Progenitor cell of endocrine pancreas (in vitro differentiated cells): ENCODE measurements at places on chromosomes 6 and 20. TPM values are rescaled to one million over a fixed set of nuclear protein-coding genes. Genes with fewer than 3 reads are reported as not detected.
A peak's percentile ranks its signal among the peaks of the same experiment; 100 is the strongest.

The CFAP206 gene
- 1.2 and 1.5 TPM in 2 replicates for total RNA-seq

DNA sequence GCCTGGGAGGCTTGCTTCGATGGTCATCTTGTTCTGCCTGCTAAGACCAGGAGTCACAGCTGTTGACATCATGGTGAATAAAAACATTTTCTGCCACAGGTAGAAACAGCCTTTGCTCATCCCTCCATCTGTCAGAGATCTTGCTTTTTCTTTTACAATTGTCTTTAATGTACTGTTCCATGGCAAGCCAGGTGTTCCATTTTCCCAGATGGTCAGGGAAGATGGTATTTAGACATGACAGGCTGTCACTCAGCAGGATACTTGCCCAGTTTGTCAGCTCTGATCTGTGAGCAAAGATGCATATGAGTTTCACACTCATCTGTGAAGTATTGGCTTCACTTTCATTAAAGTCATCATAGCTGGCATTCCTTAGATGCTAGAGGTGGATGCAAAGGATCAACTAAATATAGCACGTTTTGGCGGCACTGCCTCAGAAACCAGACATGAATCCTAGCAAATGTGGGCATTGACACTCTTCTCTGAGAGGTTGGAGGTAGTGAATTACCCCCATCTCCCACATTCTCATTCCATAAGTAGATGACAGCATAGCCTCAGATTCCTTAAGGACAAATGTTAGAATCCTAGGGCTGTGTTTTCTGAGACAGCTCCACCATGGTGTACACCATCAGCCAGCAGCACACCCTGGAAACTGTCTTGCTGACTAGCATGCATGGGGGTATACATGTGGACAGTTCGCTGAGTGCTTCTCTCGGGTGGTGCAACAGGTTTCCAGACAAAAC is 4.2 kb downstream of the SSTR4 start:
- peaks cover 89% of the 10 kb centered on the region for H3K27me3 ChIP-seq
- no peak overlapping the region for H3K4me3 ChIP-seq
- no peaks in the 10 kb centered on the region for H3K36me3 ChIP-seq
- no peak overlapping the region for H3K27ac ChIP-seq
- peaks cover 8% of the 10 kb centered on the region for H3K4me1 ChIP-seq

- peaks cover 1% of the 10 kb centered on the region for H3K4me1 ChIP-seq
- H3K4me3 ChIP-seq, result peak overlapping the region; percentile 58
- no peaks in the 10 kb centered on the region for H3K36me3 ChIP-seq
- no peak for DNase-seq
These were observed 95.3 kb upstream of the BHLHE23 start for GRCh38 chr20:63101781-63102720.

DNA sequence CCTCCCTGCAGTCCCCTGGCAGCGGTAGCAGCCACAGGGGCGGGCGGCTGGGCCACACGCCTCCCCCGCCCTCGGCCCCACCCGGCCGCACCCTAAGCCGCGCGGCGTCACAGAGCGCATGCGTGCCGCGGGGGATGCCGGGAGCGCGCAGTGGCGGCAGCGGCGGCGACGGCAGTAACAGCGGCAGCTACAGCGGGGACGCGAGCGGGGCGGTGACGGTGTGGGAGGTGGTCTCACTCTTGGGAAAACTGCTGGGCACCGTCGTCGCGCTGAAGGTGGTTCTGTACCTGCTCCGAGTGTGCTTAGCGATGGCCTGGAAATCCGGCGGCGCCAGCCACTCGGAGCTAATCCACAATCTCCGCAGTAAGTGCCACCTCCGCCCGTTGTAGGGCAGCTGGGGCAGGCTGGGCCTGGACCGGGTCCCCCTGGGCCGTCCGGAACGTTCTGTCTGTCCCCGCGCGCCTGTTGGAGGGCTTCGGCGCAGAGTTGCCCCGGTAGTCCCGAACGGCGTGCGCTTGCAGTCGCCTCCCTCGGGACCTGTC is at the start of gene PCMT1:
PCMT1 (plus strand) TSS at position 148 of the 542 bp plus-strand sequence; CDS start at position 309, 161 bp downstream.
- H3K4me3 ChIP-seq, result peak within 1 kb of the TSS; percentile 88
- DNase-seq, result peak; percentile 88
- peak within 1 kb of the TSS; percentile 94 for H3K27ac ChIP-seq
- H3K4me1 ChIP-seq, result peaks cover 15% of the 10 kb centered on the region
- no peaks in the 10 kb centered on the region for H3K36me3 ChIP-seq
- H3K27me3 ChIP-seq, result no peaks in the 10 kb centered on the region

DNA sequence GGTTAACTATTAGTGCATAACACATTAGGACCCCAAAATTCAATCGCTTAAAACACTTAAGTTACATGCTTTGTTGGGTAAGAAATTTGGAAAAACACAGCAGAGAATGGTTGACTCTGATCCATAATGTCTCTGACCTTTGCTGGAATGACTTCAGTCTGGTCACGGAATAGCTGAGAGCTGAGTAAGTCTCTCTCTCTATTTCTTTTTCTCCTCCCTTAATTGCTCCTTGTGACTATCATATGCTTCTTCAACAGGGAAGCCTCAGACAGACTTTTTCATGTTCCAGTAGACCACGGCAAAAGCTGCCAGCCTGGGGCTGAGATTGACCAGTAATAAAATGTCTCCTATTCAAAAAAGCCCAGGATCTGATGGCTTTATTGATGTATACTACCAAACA is 4.8 kb downstream of the OR12D1 start:
- no peaks in the 10 kb centered on the region for H3K4me1 ChIP-seq
- no peaks in the 10 kb centered on the region for H3K36me3 ChIP-seq
- no peak for DNase-seq
- H3K27ac ChIP-seq, result no peak overlapping the region

The TSPO2 gene
- not detected in 2 replicates for total RNA-seq

The LEMD2 gene
- total RNA-seq, result 69.9 and 73.6 TPM in 2 replicates

- H3K36me3 ChIP-seq, result no peaks in the 10 kb centered on the region
- H3K27ac ChIP-seq, result peak overlapping the region; percentile 54
- peak overlapping the region; percentile 52 for H3K4me3 ChIP-seq
- H3K27me3 ChIP-seq, result peaks cover 97% of the 10 kb centered on the region
- DNase-seq, result no peak
- H3K4me1 ChIP-seq, result peaks cover 15% of the 10 kb centered on the region
These were observed 767 bp upstream of the PAX1 start for GRCh38 chr20:21704408-21705385.

GRCh38 chr6:74074645-74075044 is 378.6 kb downstream of the CD109 start:
- H3K36me3 ChIP-seq, result no peaks in the 10 kb centered on the region
- no peak for DNase-seq
- no peak overlapping the region for H3K4me3 ChIP-seq
- no peaks in the 10 kb centered on the region for H3K27me3 ChIP-seq
- H3K4me1 ChIP-seq, result no peaks in the 10 kb centered on the region

The C20orf141 gene
- not detected in 2 replicates for total RNA-seq

The OR12D1 gene
- total RNA-seq, result not detected in 2 replicates

DNA sequence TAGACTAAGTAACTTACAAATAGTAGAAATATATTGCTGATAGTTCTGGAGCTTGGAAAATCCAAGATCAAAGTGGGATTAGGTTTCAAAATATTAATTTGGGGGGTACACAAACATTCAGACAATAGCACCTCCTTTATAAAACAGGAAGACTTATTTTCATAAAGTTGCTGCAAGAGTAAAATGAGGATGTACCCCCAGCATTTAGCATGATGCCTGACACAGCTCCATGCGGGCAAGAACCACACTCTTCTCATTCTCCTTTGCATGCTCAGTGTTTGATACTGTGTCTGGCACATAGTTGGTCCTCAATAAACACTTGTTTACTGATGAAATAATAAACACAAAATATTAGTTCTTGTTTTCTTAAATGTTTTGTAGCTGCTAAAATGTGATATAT is 332.9 kb downstream of the TFAP2A start:
- H3K4me3 ChIP-seq, result no peak overlapping the region
- peaks cover 12% of the 10 kb centered on the region for H3K27me3 ChIP-seq
- H3K36me3 ChIP-seq, result no peaks in the 10 kb centered on the region
- no peak overlapping the region for H3K27ac ChIP-seq
- DNase-seq, result no peak
- H3K4me1 ChIP-seq, result peaks cover 4% of the 10 kb centered on the region
